ENCODE measurements at places on chromosomes 12 and 14.

DNA sequence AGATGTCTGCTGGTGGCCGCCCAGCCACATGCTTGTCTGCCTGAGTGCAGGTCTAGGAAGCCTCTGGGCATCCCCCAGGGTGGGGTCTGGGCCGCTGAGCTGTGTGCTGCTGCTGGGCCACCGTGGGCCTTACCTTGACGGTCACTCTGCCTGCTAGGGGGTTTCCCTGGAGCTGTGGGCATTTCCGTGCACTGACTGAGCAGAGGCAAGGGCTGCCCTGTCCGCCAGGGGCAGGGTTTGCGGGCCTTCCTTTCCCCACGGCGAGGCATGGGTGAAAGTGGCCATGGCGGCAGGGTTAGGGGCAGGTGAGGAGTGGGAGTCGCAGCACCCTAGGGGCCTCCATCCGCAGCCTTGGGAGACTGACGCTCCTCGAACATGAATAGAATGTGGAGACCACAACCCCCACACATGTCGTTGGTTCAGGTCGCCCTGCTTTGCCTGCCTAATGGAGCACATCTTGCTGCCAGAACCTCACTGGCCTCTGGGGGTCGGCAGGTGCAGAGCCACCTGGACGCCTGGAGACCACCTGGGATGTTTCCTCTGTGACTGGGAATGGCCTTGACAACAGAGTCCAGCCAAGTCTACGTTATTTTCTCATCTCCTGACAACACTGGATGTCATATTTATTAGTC lies 2.5 kb downstream of the ZBTB42 start:
- no peak for DNase-seq

GRCh38 chr14:29717901-29718300 lies 209.7 kb downstream of the PRKD1 start:
- DNase-seq = no peak

GRCh38 chr12:51357374-51358047 lies 11.0 kb upstream of the CELA1 start:
- DNase-seq = no peak

DNA sequence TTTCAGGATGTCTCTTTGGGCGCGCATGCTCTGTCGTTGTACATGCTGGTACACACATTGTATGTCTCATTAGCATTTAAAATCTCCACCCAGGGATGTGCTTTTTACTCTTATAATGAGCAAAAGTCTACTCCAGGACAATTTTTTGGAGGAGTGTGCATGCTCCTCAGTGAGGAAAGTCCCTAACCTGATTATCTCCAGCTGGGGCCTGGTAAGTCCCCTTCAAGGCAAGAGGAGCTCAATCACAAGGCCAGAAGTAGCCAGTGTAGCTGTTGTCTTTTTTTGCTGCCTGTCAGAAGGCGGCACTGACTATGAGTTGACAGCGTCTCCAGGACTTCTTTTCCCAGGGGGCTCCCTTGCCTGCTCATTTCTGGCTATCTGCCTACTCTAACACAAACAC lies 218.3 kb upstream of the CNTN1 start:
- no peak for DNase-seq

DNA sequence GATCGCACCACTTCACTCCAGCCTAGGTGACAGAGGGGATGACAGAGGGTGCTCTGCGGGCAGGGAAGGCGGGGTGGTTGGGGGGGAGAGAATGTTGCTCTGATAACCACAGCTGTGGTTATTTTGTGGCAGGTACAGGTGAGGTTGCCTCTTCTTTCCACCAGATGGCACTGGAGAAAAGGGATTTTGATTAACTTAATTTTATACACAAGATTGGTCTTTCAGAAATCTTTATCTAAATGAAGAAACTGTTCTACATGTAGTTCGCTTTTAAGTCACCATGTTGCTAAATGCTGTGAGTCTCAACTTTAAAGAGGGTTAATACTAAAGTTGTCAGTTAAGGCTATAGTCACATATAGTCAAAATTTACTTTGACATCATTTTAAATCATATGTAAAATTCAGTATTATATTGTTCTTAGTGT lies 25.7 kb downstream of the FGF23 start:
- DNase-seq = no peak

GRCh38 chr14:74799765-74800164 lies 36.6 kb downstream of the YLPM1 start:
- DNase-seq = no peak

GRCh38 chr14:51053157-51053556 lies 41.7 kb downstream of the TRIM9 start:
- DNase-seq = no peak

DNA sequence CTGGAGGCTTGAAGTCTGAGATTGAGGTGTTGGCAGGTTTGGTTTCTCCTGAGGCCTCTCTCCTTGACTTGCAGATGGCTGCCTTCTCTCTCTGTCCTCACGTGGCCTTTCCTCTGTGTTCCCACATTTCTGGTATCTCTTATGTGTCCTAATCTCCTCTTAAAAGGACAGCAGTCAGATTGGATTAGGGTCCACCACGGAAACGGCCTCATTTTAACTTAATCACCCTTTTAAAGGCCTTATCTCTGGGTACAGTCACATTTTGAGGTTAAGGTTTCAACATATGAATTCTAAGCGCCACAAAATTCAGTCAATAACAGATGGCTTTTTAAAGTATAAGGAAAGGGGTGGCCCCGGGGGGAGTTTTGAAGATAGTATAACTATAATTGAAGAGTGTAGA lies 33.5 kb downstream of the UNC79 start:
- DNase-seq = no peak

- no peak for DNase-seq
Measured at GRCh38 chr14:59895721-59896120, 24.2 kb upstream of the LRRC9 start.

- DNase-seq = no peak
Measured at GRCh38 chr14:93954900-93955849, 21.2 kb downstream of the ASB2 start.

Measured in cortex of kidney (tissue), 1 donor.